C1 segment of cervical spinal cord (tissue), 14 donors: ENCODE measurements at places on chromosomes 3 and 15.

- DNase-seq = peak; percentile 2
Measured at GRCh38 chr3:170128977-170129431, 52.5 kb downstream of the PHC3 start.

- no peak for DNase-seq
Measured at GRCh38 chr3:55315396-55315795, 171.7 kb downstream of the WNT5A start.

DNA sequence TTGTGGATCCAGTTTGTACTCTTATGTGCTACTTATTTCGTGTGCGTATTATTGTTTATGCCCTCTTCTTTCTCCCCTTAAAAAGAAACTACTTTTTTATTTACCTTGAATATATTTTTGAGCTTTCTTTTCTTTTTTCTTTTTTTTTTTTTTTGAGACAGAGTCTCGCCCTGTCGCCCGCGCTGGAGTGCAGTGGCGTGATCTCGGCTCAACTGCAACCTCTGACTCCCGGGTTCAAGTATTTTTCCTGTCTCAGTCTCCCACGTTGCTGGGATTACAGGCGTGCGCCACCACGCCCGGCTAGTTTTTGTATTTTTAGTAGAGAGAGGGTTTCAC, 1.5 kb downstream of the SLC25A38 start:
- no peak for DNase-seq

GRCh38 chr15:55402707-55403106, 5.5 kb downstream of the CCPG1 start:
- no peak for DNase-seq

DNA sequence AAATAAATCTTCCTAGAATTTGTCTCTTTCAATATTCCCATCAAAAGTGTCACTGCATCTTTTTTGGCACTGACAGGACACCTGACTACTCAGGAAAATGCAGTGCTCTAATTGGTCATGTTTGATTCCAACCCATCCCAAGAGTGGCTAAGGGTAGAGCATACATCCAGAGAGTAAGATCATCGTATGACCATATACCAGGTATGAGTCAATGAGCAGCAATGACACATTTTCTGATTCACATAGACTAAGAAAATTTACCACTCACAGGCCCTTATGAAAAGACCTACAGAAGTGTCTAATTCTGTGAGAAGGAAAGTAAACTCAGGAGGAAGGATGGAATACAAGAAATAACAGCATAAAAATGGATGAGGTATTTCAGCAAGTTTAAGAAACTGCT, 434.2 kb downstream of the ZIC1 start:
- DNase-seq = no peak

GRCh38 chr15:84112025-84112424, 123.5 kb upstream of the GOLGA6L4 start:
- DNase-seq = no peak

DNA sequence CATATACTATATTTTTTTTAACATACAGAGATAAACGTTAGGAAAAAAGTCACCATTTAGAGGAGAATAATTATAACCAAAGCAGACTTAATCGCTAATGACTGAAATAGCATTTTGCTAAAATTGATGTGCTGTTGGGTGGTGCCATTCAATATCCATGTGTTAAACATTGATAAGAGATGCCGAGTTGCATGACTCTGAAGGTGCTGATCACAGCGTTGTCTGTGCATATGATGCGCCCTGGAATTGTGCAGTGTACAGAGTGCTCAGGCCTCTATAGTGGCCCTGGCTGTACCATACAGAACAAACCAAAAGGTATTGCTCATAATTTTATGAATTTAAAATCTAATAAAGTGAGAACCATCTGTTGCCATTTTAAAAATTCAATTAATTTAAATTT, 168.3 kb downstream of the MEIS2 start:
- no peak for DNase-seq

- no peak for DNase-seq
Measured at GRCh38 chr15:45544266-45545023, 21.9 kb upstream of the SLC30A4 start.

- DNase-seq = no peak
Measured at GRCh38 chr15:85624291-85624801, 170.4 kb downstream of the KLHL25 start.

GRCh38 chr3:10119376-10119775, 3.9 kb downstream of the BRK1 start:
- DNase-seq = no peak

DNA sequence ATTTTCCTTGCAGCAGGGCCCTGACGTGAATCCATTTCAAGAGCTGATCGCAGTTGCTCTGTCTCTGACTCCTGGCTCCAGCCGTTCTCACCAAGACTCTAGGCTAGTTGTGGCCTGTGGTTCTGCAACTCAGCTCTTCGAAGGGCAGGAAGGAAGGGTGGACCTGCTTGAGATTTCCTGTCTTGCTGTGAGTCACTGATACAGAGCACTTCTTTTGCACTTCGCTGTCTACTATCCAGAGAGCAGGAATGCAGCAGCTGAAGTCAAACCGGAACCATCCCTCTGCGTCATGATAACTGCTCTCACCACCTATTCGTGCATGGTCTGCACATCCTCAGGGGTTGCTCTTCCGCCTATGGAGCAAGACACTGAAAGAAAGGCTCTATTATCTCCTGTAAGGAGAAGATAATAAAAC, 59.7 kb downstream of the RAP2B start:
- DNase-seq = peak; percentile 22

GRCh38 chr3:81851176-81851575, 89.7 kb upstream of the GBE1 start:
- no peak for DNase-seq

GRCh38 chr3:144544871-144545270, 573.2 kb downstream of the DIPK2A start:
- DNase-seq = no peak

DNA sequence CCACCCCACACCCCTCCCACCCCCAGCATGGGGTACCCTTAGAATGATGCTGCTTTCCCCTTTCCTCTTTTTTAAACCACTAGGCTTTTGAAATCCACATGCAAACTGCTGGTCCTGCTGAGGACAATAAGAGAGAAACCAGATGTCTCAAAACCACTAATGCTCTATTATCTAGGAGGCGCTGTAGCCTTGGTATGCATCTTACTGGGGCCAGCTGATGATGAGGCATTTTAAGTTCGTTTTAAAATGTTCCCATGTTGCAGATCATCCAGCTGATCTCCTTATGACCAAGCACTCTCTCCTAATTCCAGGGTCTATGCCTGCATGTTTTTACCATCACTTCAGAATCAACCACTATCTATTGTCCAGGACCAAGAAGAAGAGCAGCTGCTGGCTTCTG, 1.3 kb downstream of the NME9 start:
- no peak for DNase-seq

GRCh38 chr3:133548090-133548489, 25.4 kb upstream of the CDV3 start:
- DNase-seq = no peak

- no peak for DNase-seq
Measured at GRCh38 chr3:74532446-74532845, 82.0 kb downstream of the CNTN3 start.

- no peak for DNase-seq
Measured at GRCh38 chr3:132418916-132419315, 1.6 kb downstream of the DNAJC13 start.

DNA sequence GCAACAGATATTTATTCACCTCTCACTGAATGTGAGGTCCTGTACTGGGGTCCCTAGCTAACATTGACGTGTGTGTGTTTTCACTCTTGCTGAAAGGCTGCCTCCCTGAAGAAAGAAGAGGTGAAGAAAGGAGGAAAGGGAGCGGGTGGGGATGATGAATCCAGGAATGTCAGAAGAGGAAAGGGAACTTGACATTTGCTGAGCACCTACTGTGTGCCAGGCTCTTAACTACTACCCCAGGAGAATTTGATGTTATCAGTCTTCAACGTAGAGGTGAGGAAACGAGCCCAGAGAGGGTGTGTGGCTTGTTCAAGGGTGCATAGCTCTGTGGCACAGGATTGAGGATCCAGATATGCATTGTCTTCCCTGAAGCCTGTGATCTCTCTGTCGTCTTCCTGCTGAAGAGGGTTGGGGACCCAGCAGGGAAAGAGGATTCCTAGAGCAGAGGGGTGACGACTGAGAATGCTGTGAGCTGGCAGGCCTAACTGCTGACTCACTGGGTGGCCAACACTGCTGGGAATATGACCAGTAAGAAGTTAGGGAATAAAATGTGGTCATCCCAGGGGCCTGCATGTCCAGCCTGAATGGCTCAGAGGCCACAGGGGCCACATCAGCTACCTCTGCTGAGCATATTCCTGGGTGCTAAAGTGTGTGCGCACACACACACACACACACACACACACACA, 6.6 kb upstream of the ATP2B2 start:
- DNase-seq = no peak

GRCh38 chr15:26358708-26359107, 414.2 kb downstream of the GABRB3 start:
- no peak for DNase-seq

DNA sequence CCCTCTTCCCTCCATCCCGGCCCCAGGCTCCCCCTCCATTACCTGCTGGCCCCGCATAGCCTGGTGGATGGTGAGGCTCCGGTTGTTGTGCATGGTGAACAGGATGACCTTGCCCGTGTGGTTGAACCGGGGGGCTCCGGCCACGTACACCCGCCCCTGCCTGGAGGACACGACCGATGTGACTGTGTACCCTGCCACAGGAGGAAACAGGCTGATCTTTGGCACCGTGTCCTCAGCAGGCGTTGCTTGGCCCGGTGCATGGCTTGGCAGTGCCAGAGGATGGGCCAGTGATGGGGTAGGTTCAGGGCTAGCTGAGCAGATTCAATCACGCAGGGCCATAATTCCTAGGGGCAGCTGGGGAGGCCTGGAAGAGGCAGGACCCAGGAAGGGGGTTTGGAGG, 58.1 kb downstream of the FEM1B start:
- DNase-seq = no peak

DNA sequence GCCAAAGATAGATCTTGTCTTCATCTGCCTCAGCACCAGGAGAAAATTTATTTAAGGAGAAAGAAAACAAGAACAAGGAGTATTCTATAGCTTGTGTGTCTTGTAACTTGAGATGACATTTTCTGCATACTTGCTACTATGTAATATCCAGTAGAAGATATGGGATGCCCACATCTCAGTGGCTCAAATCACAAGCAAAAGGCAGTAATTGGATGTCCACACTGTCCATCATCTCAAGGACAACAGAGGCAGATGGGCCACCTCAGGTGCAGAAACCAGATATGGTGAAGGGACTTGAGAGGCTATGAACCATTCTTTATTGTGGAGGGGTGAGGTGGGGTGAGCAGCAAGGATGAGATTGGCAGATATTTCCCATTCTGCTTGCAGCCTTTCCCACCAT, 309.0 kb downstream of the GBE1 start:
- DNase-seq = no peak

DNA sequence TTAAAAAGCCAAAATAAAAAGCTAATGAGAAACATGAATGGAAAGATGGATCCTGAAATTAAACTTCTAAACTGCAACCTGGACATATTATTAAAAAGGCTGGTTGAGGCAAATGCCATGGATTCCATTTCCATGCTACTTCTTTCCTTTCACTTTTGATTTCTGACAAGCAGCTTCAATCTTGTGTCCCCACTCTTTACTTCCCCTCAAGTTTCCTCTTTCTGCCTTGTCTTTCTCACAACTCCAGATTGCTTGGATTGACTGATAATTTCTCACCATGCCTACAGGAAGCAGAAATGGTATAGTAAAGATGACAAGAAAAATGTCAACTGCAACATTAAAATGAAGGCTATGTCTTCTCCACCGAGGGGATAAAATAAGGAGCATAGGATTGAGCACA, 1136.7 kb downstream of the TUSC7 start:
- no peak for DNase-seq

DNA sequence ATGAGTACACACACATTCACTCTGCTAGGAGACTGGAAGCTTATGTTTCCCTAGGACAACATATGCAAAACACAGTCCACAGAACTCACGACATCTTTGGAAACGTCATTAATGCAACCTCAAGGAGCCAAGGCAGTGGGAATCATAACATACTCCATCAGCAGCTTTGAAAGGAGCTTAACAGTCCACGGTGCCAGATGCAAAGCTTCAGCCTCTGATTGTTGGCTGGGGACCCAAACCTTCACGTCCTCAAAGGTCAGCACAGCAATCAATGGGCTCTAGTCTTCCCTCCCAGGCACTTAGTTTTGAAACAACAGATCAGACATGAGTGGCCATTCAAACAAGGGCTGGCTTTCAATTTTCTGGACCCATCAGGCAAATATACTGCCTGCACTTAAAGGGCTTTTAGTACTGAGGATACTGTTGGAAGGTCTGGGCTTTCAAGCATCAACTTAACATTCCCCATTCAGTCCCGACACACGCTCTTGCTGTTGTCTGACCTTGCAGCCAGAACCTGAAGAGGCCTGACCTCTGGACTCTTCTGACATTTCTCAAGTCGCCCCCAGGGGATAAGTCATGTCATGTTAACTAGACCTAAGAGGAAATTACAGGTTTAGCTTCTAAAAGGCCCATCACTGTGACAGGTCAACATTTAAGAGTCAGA, 223.0 kb downstream of the PDZRN3 start:
- no peak for DNase-seq

GRCh38 chr3:26437678-26438077, 184.9 kb upstream of the LRRC3B start:
- DNase-seq = no peak

DNA sequence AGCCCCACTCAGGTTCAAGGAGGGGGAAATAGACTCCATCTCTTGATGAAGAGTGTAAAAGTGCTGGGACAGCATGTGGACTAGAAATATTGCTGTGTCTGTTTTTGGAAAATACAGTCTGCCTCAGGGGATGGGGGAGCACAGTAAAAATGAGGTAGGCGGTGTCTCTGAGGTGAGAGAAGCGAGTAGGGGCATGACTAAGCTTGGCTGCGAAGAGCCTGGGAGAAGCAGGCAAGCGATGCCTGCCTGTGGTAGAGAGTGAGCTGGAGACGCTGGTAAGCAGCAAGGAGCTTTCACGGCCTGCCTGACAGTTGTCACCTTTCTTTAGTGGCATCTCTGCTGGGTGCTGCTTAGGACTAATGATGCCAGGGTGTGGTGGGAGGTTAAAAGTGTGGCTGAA, 49.0 kb upstream of the DCLK3 start:
- DNase-seq = no peak

- no peak for DNase-seq
Measured at GRCh38 chr3:125591116-125591760, 4.1 kb downstream of the OSBPL11 start.

- no peak for DNase-seq
Measured at GRCh38 chr15:88624971-88625490, 3.9 kb downstream of the AEN start.

- no peak for DNase-seq
Measured at GRCh38 chr3:36812240-36812639, 47.9 kb upstream of the DCLK3 start.

- DNase-seq = peak; percentile 35
Measured at GRCh38 chr15:85749261-85750151, 45.2 kb downstream of the KLHL25 start.

DNA sequence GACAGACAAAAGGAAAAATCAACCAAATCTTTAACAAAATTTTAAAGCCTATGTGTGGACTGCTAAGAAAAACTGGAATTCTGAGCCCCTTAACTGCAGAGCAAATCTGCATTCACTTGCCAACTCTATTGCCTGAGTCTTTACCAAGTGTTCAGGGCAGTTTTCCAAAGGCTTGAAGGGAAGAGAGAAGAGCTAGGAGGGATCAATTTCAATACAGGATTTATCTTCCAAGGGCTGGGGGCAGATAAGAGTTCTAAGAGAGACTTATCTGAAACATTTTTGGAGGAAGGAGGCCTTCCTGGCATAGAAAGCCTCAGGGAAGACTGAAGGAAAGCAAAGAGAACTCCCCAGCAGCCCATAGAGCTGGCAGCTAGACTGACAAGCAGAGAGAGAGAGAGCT, 31.4 kb upstream of the LSAMP start:
- no peak for DNase-seq

GRCh38 chr3:5840056-5840455, 652.5 kb downstream of the EDEM1 start:
- no peak for DNase-seq
